ENCODE measurements at places on chromosomes 16 and 17. TPM values are rescaled to one million over a fixed set of nuclear protein-coding genes. Genes with fewer than 3 reads are reported as not detected.

- no peak for DNase-seq
Observed at GRCh38 chr17:384622-385177, 32.1 kb upstream of the RPH3AL start.

The NSRP1 gene
- total RNA-seq, result 26.4 TPM

The GAS7 gene
- 2.8 TPM for total RNA-seq

The YPEL2 gene
- total RNA-seq, result 24.0 TPM

DNA sequence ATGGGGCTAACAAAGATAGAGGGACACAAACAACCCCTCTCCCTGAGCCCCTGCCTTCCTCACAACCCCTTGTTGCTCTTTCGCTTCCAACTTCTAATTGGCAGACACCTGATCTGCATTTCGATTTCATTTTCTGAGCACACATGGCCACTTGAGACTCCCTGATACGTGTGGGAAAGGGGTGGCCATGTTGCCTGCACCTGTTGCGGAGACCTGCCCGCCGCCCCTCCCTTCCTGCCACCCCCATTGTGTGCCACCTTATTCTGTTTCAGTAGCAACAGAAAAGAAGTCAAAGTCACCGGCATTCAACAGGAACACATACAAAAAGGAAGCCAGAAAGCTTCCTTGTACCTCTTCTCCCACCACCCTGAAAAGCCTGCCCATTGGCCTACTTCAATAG is 254.7 kb upstream of the SOX9 start:
- no peak for DNase-seq

GRCh38 chr17:9414471-9414870 is 161.1 kb downstream of the STX8 start:
- no peak for DNase-seq

DNA sequence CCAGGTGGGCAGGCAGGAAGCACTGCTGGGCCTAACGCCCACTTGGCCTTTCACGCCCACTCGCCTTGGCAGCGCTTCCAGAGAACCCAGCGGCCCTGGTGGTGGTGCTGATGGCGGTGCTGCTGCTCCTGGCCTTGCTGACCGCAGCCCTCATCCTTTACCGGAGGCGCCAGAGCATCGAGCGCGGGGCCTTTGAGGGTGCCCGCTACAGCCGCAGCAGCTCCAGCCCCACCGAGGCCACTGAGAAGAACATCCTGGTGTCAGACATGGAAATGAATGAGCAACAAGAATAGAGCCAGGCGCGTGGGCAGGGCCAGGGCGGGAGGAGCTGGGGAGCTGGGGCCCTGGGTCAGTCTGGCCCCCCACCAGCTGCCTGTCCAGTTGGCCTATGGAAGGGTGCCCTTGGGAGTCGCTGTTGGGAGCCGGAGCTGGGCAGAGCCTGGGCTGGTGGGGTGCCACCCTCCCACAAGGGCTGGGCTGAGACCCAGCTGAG is 64.7 kb downstream of the MRC2 start:
- DNase-seq, result no peak

The RBFOX1 gene
- not detected for total RNA-seq

GRCh38 chr17:2084766-2085647 is 30.1 kb downstream of the HIC1 start:
- DNase-seq, result no peak

DNA sequence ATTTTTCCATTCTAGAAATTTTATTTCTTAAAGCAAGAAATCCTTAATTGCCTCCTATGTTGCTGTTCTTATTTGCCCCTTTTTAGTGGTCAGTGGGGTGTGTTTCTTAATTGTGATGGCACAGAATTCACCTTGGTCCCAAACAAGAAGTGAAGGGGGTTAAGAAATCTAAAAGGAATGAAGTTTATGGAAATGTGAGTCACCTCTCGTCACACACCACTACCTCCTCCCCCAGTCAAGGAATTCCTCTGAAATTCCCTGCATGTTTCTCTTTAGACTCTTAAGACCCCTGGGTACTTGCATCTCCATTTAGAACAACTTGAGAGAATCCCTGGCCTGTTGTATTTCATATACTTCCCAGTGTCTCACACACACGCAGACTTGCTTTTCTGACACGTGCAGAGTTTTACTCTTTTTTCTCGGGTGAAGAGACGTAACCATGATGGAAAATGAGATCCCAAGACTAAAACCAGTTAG is 247.4 kb downstream of the PRKCA start:
- no peak for DNase-seq

- DNase-seq, result no peak
Observed at GRCh38 chr16:57096192-57096591, 3.8 kb downstream of the CPNE2 start.

The CTRB2 gene
- total RNA-seq, result not detected

GRCh38 chr16:17149904-17150483 is 320.8 kb downstream of the XYLT1 start:
- DNase-seq, result no peak

GRCh38 chr16:7315813-7316212 is 16.8 kb upstream of the RBFOX1 start:
- no peak for DNase-seq

DNA sequence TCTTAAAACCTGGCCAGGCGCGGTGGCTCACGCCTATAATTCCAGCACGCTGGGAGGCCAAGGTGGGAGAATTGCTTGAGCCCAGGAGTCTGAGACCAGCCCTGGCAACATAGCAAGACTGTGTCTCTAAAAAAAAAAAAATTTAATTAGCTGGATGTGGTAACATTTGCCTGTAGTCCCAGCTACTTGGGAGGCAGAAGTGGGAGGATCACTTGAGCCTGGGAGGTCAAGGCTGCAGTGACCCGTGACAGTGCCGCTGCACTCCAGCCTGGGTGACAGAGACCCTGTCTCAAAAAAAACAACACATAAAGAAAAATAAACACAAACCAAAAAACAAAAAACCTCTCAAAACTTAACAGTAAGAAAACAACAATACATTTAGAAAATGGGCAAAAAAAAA is 106.3 kb downstream of the SMG6 start:
- no peak for DNase-seq

The TAX1BP3 gene
- total RNA-seq, result 18.5 TPM

DNA sequence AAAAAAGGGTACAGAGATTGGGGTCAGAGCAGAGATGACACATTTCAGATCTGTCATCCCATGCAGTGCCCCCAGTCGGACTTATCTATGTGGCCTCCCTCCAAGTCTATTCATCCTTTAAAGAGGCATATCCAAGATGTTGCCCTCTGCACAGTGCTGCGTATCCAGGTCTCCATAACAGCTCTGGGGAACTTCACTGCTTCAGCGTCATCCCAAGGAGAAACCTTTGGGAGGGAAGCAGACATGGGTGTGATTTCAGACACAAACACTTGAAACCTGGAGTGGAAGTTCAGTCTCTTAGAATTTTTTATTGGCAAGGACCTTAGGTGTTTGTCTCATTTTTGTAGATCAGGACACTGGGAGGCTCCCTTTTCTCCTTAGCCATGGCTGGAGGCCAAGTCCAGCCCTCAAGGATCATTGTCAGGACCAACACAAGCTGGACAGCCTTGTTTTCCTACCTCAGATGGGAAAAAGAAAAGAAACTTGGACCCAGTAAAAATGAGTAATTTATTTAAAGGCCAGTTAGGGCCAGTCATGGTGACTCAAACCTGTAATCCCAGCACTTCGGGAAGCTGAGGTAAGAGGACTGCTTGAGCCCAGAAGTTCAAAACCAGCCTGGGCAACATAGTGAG is 23.9 kb upstream of the NLK start:
- no peak for DNase-seq

GRCh38 chr16:17056666-17057065 is 414.1 kb downstream of the XYLT1 start:
- no peak for DNase-seq

The CORO6 gene
- total RNA-seq, result 9.0 TPM

The SGCA gene
- total RNA-seq, result not detected

DNA sequence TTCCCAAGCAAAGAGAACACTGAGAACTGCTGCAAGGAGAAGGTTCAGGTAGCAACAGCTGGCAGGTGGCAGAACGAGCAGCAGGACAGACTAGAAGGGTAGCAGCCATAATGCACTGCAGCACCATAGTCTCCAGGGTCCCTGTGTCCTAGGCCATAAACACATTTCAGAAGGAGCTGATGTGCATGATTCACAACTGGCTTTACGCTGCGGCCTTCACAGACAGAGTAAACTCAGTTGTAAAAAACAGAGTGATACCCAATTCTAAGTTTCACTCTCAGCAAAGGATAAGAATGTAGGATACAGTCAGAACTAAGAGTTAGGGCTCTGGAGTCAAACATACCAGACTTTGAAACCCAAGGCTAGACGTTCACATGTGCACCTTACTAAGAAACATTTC is 24.4 kb downstream of the ARHGAP17 start:
- DNase-seq, result no peak

DNA sequence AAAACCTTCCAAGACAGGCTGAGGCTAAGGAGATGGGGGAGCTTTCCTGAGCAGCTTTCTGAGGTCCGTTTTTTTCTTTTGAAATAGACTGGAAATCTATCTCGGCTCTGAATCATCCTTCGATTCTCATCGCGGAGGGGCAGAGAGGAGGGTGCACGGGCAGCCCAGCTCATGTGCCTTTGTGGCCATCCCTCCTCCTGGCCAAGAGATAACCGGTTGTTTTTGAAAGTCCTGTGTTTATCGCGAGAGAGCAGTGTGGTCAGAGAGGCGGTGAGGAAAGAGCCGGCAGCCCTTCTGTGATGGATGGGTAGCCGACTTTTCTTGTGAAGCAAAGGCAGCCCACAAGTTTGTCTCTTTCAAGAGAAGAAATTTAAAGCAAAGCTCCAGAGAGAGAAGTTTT is 191.6 kb downstream of the CCDC182 start:
- DNase-seq, result no peak

DNA sequence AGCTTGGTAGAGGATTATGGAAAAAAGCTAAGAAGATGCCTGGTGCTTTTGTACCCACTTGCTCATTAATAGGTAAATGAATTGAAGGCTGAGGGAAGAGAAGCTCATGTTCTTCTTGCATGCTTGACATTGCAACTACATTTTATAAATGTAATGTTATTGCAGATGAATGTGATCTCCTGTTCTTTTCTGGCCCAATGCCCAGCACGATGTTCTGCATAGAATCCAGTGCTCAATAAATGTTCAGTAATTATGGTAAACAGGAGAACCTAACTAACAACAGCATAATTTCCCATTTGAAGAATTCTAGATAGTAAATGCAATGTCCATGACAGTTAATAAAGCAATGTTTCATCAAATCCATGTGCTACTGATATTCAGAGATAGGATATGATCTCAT is 638.2 kb upstream of the SOX9 start:
- DNase-seq, result no peak

- DNase-seq, result no peak
Observed at GRCh38 chr17:14051692-14052091, 17.6 kb upstream of the COX10 start.

The KRTAP4-4 gene
- not detected for total RNA-seq

DNA sequence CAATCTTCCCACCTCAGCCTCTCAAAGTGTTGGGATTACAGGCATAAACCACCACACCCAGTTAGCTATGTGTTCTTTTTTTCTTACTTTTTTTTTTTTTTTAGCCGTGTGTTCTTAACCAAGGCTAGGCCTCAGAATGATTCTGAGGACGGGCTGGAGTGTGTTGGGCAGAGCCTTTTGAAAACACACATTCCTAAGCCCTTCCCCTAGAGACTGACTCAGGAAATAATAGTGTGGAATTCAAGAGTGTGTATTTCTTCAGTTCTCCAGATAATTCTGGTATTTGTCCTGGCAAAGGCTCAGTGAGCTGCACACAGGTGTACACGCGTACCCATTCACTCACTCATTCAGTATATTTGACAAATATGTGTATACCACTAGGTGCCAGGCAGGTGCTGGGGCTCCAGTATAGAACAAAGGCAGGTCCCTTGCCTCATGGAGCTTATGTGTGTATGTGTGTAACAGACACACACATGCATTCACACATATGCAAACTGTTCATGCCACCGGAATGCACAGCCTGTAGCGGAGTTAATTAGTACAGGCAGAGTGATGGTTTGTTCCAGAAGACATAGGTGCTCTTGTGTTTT is 19.4 kb upstream of the NFATC3 start:
- DNase-seq, result no peak

DNA sequence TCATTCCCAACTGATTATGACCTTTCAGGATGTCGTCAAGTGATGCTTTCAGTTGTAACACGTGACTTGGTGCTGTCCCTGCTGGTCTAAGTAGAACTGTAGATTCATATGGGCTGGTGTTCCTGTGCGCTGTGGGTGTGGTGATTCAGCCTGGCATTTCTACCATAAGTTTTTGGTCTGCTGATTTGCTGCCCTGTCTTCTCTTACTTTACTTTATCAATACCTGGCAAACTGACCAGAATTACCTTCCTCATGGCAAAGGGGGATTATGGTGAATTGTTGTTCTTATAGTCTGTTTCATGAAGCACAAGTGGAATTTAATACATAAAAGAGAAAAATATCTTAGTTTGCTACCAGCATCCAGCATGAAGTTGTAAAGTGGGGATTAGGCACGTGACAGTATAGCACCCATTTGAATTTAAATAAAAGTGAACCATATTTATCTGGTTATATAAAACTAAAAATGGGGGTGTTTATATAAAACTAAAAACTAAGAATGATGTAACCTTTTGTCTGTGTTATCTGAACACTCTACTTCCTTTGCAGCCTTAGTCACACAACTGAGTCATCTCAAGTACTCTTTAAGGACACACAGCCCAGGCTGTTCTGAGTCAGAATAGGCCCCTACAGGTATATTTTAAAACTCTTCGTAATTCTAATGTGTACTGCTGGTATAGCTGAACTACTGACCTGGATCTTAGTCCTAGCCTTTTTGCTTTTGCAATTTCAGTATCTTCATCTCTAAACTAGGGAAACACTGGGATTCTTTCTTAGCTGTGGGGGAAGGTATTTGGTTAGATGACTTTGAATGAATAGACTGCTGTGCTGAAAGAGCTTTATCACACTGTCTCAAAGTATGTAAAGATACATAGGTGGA is 28.3 kb downstream of the TTC19 start:
- DNase-seq, result no peak

GRCh38 chr16:22217890-22218730 is 12.0 kb downstream of the EEF2K start:
- no peak for DNase-seq

DNA sequence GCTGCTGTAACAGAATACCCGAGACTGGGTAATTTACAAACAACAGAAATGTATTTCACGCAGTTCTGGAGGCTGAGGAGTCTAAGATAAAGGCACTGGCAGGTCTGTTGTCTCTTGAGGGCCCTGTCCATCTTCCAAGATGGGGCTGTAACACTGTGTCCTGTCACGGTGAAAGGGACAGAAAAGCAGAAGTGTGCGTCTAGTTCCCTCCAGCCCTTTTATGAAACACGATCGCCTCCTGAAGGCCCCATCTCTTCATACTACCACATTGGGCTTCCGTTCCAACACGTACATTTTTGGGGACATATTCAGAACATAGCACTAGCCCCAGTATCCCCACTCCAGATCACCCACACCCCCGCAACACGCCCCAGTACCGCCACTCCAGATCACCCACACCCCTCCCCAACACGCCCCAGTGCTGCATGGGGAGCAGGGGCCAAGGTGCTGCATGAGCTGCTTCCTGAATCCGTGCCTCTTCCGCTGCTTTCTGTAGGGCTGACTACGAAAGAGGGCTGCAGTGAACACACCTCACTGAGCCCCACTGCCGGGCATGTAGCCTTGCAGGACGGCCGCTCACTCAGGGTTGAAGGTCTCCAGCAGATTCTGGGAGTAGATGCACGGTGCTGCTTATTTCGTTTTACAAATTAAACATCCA is 91.9 kb downstream of the RPTOR start:
- peak; percentile 43 for DNase-seq

All from activated naive CD8-positive, alpha-beta T cell treated with anti-CD3 and anti-CD28 coated beads, Interleukin-2, amount 10 ng/mL, durations not matched to agents 7 days and 5 days (primary cell).